ENCODE measurements at places on chromosomes 7 and 10. TPM values are rescaled to one million over a fixed set of nuclear protein-coding genes. Genes with fewer than 3 reads are reported as not detected.

Gene SDK1
- 0.50 TPM for total RNA-seq

Gene IQCE
- 15.0 TPM for total RNA-seq

Gene TEX36
- not detected for total RNA-seq

Gene MUC3A
- total RNA-seq = not detected

Gene OIT3
- total RNA-seq = under 0.01 TPM

Gene PNLIPRP3
- total RNA-seq = not detected

Gene HABP2
- total RNA-seq = not detected

Gene PLXDC2
- 1.5 TPM for total RNA-seq

Gene GRID1
- not detected for total RNA-seq

Gene IDI2
- total RNA-seq = not detected

Gene MKX
- not detected for total RNA-seq

Measured in thoracic aorta endothelial cell (primary cell).